T47D (cell line): ENCODE measurements at places on chromosomes 12 and 14.
A peak's percentile ranks its signal among the peaks of the same experiment; 100 is the strongest.

GRCh38 chr12:118780939-118781338 is 200.4 kb upstream of the SRRM4 start:
- DNase-seq, result no peak

DNA sequence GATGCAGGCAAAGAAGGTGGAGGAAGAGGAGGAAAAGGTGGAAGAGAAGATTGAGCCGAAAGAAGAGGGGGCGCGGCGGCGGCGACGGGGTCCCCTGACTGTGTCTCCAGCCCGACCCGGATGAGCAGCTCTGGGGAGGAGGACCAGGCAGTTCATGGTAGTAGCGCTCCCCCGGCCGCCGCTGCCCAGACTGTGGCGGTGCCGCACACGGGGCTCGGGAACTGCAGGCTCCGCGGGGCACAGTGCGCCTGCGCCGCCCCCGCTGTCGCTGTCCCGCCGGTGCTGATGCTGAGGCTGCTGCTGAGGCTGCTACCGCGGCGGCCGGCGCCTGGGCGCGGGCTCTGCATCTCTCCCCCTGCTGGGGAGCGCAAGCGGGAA is at the start of gene KCNH5:
TSS of gene KCNH5 (minus strand) at position 225 of the 378 bp plus-strand sequence. CDS start 272 bp downstream, outside the sequence.
- DNase-seq, result no peak

DNA sequence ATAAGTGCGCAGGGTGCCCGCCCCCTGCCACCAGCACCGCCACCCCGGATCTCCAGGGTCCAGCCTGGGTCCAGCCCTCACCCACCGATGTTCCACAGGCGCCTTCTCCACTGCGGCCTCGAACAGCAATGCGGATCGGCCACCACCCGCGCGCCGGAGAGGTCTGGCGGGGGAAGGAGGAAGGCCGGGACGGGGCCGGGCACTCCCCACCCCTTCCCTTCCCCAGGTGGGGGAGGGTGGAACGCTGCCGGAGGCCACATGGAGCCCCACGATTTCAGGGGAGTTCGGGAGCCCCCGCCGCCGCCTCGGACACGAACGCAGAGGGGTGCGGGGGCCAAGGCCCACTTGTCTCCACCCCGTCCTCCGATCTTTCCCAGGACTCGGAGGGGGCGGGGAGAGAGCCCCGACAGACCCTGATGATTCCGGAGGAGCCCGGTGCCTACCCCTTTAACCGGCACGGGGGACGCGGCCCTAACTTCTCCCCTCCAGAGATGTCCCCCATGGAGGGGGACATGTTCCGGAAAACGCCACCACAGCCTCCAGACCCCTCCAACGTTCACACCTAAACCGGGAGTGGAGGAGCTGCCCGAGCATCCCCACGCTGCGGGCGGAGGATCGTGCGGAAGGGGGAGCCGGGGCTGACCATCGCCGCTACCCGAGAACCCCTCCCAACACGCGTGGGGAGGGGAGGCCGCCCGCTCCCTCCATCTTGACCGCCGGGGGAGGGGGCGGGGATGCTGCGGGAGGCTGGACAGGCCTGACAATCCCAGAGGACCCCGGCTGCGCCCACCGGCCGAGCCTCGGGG is 1.1 kb downstream of the ATXN2 start:
- DNase-seq, result peak; percentile 69

GRCh38 chr12:31246470-31246850 is 79.5 kb downstream of the SINHCAF start:
- peak; percentile 83 for DNase-seq

- peak; percentile 7 for DNase-seq
These were observed 73.8 kb upstream of the DCN start for GRCh38 chr12:91256411-91256810.

DNA sequence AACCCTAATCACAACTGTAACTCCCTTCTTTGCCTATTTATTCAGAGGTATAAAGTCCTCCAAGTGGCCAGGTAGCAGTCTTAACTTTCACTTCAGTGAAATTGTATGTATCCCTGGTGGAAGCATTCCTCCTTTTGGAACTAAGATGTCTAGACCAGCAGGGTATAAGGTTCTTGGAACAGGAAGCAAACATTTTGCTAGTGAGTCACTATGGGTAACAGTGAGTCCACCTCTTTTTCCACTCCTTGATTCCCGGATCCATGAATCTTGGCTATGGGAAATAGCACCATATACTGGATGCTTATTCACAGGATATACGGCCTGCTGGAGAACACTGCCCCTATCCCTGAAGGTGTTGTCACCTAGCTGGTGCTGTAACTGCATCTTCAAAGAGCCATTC is 80.2 kb downstream of the KCNA5 start:
- DNase-seq, result no peak

GRCh38 chr14:91963465-91963864 is 16.0 kb upstream of the FBLN5 start:
- DNase-seq, result no peak

DNA sequence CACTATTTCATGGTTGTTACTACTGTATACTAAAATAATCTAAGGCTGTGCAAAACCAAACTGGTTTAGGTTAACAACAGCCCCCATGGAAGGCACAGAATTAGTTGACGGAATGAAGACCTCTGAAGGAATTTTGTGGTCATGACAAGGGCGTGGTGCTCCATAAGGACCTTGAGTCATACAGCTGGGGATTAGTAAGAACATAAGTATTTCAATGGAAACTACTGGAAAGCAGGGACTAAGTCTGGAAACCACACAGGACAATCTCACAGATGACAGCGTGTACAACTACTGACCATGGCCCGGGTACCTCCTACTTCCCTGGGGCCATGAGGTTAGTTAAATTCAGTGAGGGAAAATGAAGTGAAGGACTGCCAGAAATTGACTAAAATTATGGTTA is 98.5 kb upstream of the PLEKHA5 start:
- DNase-seq, result no peak

- DNase-seq, result no peak
These were observed 25.0 kb upstream of the NR1H4 start for GRCh38 chr12:100448656-100449055.

- DNase-seq, result no peak
These were observed 103.9 kb downstream of the BBS10 start for GRCh38 chr12:76244300-76244699.

DNA sequence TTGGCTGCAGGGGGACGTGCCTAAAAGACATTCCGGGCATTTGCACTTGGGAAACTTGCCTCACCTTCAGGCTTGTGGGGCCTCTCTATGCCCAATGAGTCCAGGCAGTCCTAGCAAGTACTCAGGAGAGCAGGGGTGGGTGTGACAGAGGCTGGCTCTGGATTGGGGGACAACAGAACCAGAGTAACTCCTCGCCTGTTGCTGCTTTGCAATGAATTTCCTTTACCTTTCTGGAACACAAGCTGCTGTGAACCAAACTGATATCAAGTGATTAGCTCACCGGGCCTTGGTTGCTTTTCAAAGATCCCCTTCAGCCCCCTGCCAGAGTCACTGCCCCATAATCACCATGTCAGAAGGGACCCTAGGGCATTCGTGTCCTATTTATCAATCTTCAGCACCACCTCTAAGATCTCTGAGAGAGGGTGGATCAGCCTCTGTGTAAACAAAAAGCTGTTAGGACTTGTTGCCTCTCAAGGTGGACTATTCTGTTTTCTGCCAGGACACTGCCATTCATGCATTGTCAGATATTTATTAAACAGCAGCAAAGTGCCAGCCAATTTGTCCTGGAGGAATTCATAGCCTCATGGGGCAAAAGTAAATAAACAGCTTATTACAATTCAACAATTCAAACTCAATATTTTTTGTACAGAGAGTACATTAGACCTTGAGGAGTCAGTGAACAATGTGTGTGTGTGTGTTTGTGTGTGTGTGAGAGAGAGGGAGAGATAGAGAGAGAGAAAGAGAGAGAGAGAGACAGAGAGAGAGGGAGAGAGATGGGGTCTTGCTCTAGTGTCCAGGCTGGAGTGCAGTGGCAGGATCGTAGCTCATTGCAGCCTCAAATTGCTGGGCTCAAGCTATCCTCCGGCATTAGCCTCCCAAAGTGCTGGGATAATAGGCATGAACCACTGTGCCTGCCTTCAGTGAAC is 11.3 kb downstream of the NFATC4 start:
- DNase-seq, result no peak

GRCh38 chr12:126545411-126545810 is 1480.2 kb downstream of the AACS start:
- DNase-seq, result no peak

- DNase-seq, result no peak
These were observed 292.4 kb upstream of the TBX3 start for GRCh38 chr12:114976372-114976771.

- no peak for DNase-seq
These were observed 184.6 kb downstream of the FOXN3 start for GRCh38 chr14:89232265-89233070.

- DNase-seq, result no peak
These were observed 48.2 kb downstream of the PPM1H start for GRCh38 chr12:62886796-62887195.

GRCh38 chr14:73492670-73493069 is 1.9 kb downstream of the RIOX1 start:
- DNase-seq, result no peak

DNA sequence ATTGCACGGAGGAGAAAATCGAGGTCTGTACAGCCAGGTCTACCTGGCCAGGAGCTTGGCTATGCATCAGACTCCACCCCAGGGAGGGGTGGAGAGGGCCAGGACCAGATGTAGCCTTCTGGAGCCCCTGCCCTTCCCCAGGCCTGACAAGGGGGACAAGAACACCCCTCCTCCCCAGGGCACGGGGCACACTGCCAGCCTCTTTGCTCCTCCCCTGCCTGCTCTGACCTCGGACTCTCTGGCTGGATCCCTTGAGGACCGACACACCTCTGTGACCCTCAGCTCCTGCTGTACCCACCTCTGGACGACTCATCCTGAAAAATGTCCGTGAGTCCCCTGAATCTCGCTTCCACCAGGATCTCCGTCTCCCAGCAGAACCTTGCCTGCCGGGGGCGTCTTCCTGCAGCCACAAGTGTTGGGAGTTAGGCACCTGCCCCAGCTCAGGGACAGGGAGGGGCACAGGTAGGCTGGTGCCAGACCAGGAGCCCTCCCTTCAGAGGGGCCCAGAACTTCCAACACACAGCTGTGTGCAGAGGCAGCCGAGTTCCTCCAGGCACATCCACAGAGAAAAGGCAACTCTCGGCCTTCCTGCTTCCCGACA is 21.8 kb downstream of the AHNAK2 start:
- no peak for DNase-seq

DNA sequence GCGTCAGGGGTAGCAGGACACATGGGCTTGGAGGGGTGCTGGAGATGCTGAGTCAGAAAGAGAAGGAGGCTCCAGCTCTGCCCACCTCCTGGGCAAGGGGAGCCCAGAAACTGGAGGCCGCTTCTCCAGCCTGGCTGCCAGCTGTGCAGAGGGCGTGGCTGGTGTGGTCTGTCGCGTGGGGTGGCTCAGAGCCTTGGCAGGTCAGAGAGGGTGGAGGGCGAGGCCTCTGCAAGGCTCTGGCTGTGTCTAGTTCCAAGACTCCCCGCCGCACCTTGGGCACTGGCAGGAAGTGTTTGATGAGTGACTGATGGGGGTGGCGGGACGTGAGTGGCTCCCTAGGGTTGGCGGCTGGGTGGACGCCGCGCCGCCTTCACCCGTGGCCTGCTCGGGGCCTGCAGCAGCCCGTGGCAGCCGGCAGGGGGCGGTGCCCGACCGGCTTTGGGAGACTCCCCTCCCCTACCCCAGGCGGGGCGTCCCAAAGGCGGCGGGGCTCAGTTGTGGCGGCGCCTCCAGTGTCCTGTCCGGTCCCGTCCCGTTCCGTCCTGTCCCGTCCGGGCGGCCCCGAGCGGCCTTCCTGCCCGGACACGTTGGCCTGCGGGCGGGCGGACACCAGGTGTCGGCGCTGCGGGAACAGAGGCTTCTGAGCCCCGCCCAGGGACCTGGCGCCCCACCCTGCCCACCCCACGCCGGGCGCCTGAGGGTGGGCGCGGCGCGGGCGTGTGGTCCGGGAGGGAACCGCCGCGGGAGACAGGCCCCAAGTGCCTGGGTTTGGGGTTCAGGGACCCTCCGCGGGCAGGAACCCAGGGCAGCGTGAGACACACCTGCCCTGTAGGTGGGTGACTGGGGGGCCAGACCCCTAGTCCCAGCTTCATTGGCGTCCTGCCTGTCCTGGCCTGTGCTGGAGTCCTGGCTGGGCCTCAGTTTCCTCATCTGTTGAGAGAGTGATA is 39.7 kb downstream of the KRT80 start:
- DNase-seq, result peak; percentile 79

DNA sequence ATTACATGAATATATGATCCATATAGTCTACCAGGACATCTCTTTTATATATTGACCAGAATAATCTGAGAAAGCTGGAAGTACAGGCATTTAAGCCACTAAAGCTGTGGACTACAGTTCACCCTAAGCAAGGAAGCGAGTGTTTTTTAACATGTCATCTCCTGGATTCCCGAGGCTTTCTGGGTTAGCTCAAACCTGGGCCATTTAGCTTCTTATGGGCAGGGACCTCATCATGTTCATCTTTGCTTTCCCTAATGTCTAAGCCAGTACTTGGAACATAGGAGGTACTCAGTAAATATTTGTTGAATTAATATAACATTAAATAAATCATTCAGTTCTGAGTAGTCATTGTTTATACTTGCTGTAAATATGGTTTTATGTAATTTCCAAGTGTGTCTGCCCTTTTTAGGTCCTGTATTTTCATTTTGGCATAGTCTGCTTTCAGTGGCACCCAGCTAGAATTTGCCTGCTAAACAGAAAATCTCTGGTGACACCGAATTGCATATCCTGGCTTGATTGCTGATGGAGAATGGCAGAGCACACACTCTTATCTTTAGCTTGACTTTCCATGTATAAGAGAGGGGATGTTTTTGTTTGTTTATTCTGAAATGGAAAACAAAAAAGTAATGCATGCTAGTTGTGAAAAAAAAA is 344.5 kb downstream of the ZFP36L1 start:
- no peak for DNase-seq

DNA sequence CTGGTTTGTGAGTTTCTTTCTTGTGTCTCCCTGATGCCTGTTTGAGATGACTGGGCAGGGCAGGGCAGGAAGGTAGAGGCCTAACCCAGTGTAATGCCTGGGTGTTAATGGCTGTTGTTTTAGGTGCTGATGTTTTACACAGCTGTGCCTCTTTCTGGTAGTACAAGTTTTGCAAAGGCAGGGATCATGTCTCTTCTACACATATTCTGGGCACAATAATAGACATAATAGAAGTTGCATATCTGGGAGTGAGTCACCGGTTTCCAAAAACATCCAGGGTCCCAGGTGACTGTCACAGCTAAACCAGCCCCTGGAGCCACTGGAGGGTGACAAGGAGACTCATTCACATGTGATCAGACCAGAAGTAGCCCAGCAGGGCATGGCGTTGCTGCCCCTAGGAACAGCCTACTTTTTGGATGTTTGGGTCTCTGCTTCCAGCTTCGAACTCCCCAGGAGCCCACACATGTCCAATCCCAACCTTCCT is 18.1 kb downstream of the TPCN1 start:
- no peak for DNase-seq

GRCh38 chr12:101891462-101891971 is 14.1 kb downstream of the DRAM1 start:
- peak; percentile 59 for DNase-seq

DNA sequence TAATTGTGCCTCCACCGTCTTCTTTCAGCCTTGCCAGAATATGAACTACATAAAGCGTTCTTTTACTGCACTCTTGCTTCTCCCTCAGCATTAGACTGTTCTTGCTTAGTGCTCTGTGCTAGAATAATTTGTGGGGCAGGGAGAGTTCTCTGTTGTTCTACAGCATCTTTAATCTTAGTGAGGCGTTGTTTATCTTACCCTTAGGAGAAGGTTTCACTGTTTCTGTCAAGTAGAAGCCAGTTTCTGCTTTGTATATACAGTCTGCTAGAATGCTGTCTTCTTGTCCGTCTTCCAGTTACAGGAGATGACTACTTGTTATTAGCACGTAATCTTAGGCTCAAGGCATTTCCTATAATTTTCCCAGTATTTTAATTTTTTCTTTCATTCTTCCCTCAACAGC is 458.0 kb downstream of the FLRT2 start:
- no peak for DNase-seq
